Progenitor cell of endocrine pancreas (in vitro differentiated cells): ENCODE measurements at places on chromosomes 12 and 14. TPM values are rescaled to one million over a fixed set of nuclear protein-coding genes. Genes with fewer than 3 reads are reported as not detected.

DNA sequence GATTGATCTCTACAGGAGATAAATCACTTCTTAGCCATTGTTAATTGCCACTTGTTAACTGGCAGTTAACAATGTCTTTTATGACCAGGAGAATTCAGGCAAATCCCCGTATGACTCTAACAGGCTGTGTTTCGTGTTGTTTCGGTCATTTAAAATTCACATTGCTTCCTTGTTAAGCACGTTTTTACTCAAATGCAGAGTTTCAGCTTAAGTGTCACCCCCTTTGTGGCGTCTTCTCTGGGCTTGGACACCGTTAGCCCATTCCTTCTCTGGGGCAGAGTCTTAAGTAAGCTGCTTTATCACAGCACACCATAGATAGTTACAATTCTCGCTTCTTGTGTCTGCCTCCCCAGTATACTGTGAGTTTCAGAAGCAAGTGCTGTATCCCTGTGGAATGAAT, 205.4 kb downstream of the EPS8 start:
- no peak for DNase-seq

DNA sequence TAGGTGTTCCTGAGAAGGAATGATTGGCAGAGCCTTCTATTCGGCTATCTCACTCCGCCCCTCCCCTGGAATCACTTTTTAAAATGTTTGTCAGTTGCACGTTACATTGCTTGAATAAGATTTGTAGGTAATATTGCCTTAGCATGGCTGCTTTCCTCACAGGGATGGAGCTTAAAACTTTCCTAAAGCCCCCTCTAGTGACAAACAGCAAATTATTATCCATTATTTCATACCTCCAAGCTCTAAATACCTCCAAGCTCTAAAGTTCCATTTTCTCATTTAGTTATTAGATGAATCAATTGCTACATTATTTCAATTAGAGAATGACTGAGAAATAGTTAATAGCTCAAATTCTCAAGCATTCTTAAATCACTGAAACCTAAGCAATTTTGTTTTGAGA, 5.1 kb upstream of the SPATA7 start:
- DNase-seq = no peak

- no peak for DNase-seq
Observed at GRCh38 chr12:23222801-23223200, 597.8 kb downstream of the ETNK1 start.

DNA sequence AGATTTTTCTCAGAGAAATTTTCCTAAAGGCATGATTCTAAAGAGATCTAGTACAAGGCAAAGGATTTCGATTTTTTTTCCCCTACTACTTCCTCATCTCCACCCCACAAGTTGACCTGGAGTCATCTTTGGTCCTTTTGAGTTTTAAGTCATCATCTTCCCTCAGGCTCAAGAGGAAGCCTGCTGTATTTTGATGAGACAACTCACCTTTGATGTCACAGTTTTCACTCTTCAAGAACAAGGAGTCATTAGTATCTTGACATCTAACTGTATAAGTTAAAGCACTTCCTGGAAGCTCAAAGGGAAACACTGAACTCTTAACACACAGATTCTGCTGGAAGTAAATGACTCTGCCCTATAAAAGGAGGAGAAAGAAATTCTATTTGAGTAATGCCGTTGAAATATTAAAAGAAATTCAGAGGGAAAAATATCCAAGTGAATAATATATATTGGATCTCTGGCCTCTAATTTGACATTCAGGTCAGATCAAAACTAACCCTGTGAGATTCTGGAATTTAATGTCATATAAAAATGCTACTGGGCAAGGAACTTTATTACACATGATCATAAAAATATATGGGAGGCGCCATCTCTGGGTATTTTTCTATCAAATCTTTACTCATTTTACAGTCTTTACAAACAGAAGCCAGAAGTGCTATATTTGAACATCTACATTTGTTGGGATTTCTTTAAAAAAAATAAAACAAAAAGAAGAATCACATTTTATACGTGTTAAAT, 435.0 kb downstream of the NRXN3 start:
- no peak for DNase-seq

PRKAG1 gene
- total RNA-seq = 52.7 and 59.4 TPM in 2 replicates
